ENCODE measurements at places on chromosomes 16 and 17.

DNA sequence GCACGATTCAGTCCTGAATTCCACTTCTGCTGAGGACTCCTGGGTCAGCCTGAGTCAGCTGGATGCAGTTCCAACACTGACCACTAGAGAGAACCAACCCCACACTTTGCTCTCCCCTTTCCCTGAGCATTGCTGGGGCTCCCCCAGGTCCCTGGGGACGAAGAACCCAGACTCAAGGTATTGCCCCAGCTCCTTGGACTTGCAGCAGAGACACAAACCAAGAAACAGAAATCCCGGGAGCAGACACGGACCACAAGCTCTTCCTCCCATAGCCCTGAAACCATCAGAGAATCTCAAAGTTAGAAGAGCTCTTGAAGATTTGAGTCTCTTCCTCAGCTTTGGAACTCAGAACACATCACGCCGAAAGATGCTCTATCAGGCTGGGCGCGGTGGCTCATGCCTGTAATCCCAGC, 678 bp upstream of the GH1 start:
- peak; percentile 65 for DNase-seq

DNA sequence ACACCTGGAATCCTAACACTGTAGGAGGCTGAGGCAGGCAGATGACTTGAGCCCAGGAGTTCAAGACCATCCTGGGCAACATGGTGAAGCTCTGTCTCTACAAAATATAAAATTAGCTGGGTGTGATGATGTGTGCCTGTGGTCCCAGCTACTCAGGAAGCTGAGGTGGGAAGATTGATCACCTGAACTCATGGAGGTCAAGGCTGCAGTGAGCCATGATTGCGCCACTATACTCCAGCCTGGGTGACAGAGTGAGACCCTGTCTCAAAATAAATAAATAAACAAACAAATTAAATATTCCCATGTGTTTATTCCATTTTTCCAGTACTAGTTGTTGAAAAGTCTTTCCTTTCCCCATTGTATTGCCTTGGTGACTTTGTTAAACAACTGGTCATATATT, 74.8 kb upstream of the DNAH17 start:
- DNase-seq = no peak

DNA sequence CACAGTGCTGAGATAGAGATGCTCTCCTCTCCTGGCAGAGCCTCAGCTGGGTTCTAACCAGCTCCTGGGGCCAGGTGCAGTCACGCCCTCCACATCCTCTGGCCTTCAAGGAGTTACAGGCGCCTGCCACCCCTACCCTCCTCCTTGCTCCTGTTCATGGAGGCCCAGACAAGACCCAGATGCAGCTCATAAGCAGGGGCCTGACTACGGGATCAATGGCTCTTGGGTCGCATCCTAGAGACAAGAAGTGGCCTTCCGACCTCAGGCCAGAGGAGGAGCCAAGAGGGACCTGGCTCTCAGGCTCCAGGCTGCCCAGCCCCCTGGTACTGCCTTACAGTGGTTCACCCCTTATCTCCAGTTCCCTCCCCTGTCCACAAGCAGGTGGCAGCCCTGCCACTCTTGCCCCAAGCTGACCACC, 23.0 kb downstream of the ARHGAP27 start:
- DNase-seq = no peak

GRCh38 chr16:64687786-64688185, 434.1 kb downstream of the CDH11 start:
- no peak for DNase-seq

DNA sequence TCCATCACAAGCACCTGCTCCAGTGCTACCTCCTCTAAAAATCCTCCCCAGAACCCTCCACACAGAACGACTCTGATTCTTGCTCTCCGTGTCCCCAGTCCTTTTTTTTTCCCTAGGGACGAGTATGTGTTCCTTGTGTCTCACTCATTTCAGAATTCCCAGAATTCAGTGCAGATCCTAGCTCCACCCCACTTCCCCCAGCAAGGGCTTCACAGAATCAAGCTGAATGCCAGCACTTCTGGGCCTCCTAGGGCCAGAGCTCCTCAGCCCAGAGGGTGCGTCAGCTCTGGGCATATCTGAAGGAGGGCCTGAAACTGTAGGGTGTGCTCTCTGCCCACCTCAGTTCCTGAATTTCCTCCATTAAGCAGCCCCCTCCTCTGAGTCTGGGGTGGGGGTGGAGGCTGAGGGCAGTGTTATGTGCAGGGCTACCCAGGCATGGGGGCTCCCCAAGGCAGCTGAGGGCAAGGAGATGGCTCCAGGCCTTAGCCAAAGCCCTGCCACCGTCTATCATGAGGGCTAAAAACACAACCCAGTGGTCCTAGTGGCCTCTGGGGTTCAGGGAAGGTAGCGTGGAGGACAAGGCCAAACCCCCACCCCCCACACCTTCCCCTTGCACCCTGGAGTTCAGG, 6.5 kb downstream of the UNC119 start:
- DNase-seq = no peak

DNA sequence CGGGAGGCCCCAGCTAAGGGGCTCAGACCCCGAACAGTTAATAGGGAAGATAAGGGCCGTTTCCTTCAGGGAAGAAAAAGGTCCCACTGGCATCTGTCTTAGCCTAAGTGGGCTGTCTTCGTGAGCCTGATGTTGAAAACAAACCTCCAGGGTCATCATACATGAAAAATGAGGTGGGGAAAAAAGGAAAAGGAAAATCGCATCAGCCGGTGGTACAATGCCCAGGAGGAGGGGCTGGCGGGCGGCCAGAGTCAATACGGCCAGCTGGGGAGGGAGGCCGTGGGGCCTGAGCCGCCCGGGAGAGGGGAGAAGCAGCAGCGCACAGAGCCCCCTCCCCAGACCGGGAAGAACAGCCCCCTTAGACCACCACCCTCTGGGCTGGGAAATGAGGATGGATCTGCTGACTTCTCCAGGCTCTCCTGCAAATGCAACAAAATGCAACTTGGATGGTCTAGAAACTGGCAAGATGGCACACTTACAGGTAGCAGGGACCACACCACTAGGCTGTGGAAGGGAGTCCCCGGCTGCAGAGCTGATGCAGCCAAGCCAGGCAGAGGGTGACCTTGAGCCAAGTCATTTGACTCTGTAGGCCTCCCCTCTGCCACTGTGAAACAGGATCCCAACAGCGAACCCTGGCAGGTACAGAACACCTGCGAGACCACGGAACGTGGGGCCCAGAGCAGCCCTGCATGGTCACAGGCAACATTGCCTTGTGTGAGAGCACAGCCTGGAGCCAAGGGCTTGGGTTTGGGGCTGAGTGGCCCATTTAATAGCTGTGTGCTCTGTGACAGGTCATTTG, 448.5 kb downstream of the SOX9 start:
- DNase-seq = no peak

GRCh38 chr16:31090540-31090939, 1.8 kb upstream of the PRSS53 start:
- DNase-seq = peak; percentile 47
